ENCODE measurements at places on chromosomes 4 and X.
A peak's percentile ranks its signal among the peaks of the same experiment; 100 is the strongest.

- DNase-seq: no peak
Observed at GRCh38 chr4:177356206-177356605, 46.5 kb downstream of the NEIL3 start.

- no peak for DNase-seq
Observed at GRCh38 chr4:153183146-153183545, 21.1 kb upstream of the TRIM2 start.

DNA sequence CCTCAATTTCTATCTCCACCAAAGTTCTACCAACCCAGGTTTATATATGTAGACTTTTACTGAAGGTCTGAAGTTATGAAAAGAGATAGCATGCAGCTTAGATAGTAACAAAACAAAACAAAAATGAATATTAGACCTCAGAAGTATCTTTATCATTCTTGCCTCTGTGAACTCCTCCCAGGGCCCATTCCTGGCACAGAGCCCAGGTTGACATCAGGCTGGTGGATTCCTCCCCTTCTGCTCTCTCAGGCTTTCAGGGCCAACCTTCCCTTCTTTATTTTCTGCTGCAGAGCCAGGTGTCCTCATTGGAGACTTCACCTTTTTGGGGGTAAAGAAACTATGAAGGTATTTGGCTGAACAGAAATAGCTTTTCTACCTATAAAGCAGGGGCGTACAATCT lies 112.8 kb upstream of the PITX2 start:
- DNase-seq: no peak

- no peak for DNase-seq
Observed at GRCh38 chrX:118751950-118752783, 24.8 kb downstream of the IL13RA1 start.

GRCh38 chrX:122422547-122422946 lies 761.5 kb upstream of the GRIA3 start:
- DNase-seq: no peak

- DNase-seq: no peak
Observed at GRCh38 chr4:96742332-96743014, 902.6 kb downstream of the PDHA2 start.

DNA sequence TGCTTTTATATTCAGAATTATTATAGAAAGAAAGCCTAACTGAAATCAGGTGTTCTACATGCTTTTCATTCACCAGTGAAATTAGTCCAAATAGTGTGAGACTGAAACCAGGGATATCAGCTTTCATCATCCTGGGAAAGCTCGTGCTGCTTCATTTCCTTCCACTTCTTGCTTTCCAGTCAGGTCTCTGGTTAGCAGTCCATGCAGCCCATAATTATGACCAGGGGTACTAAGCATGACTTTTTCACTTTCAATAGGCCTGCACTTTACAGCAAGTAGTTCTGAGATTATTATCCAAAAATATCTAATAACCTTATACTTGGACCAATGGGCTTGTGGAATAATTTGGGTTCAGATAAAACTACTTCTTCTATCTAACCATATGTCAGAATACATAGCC lies 673.2 kb upstream of the MAGEB2 start:
- no peak for DNase-seq

GRCh38 chr4:25368315-25368714 lies 8.7 kb upstream of the ANAPC4 start:
- DNase-seq: no peak

GRCh38 chrX:109974906-109975655 lies 27.8 kb upstream of the TMEM164 start:
- no peak for DNase-seq

GRCh38 chrX:13158911-13159310 lies 114.5 kb upstream of the FAM9C start:
- DNase-seq: no peak

- DNase-seq: peak; percentile 0
Observed at GRCh38 chrX:71067712-71068043, 456 bp downstream of the SNX12 start.

GRCh38 chrX:10932842-10933440 lies 178.2 kb upstream of the HCCS start:
- DNase-seq: no peak

DNA sequence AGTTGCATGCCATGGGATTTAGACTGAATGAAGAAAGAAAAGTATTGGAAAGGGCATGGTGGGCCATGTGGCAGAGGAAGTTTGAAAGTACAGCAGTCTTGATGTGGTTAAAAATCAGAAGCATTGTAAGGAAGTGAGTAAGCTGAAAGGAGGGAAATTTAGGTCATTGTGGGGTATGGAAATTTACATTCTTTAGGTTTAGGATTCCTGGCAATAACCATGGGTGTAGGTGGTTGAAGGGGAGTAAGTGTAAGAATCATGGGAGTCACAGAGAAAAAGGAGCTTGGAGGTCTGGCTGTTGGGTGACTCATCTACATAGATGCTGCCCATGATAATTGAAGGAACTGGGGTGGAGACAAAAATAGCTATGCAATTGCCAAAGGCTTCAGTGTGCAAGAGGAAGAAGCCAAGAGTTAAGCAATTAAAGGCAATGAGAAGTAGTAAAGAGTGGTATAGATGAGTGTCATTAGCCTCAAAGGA lies 243.8 kb upstream of the LDB2 start:
- no peak for DNase-seq

DNA sequence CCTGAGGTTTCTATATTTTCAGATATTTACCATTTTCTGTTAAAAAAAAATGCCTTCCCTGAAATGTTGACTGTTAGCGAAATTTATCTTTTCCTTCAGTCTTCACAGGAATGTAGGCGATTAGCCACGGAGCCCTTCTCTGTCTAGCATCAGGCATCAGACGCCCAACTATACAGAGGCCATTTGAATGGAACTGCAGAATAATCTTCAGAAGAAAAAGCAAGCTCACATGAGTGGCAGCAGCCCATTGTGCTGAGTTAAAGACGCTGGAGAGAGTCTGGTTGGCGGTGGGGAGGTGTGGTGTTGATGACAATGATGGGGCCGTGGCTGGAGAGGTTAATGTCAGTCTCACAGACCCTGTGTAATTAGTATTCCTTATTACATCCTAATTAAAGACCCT lies 196.8 kb upstream of the LEF1 start:
- no peak for DNase-seq

All from activated CD4-positive, alpha-beta T cell treated with anti-CD3 and anti-CD28 coated beads, Interleukin-2, amount 50 U/mL, for 1 hour (primary cell).